ENCODE measurements at places on chromosomes 2 and 18. TPM values are rescaled to one million over a fixed set of nuclear protein-coding genes. Genes with fewer than 3 reads are reported as not detected.

The EDAR gene
- 0.31 TPM for total RNA-seq

The GKN2 gene
- not detected for total RNA-seq

The CROCC2 gene
- total RNA-seq = not detected

The CRYGC gene
- total RNA-seq = not detected

The FAP gene
- total RNA-seq = not detected

The LRRFIP1 gene
- total RNA-seq = 240 TPM

The EGR4 gene
- total RNA-seq = 0.24 TPM
